ENCODE measurements at places on chromosomes 2 and 18.

- H3K36me3 ChIP-seq = no peaks in the 10 kb centered on the region
- H3K27me3 ChIP-seq = no peaks in the 10 kb centered on the region
- H3K4me1 ChIP-seq = no peaks in the 10 kb centered on the region
- no peak overlapping the region for H3K27ac ChIP-seq
Measured at GRCh38 chr2:31729442-31730092, 148.8 kb upstream of the SRD5A2 start.

DNA sequence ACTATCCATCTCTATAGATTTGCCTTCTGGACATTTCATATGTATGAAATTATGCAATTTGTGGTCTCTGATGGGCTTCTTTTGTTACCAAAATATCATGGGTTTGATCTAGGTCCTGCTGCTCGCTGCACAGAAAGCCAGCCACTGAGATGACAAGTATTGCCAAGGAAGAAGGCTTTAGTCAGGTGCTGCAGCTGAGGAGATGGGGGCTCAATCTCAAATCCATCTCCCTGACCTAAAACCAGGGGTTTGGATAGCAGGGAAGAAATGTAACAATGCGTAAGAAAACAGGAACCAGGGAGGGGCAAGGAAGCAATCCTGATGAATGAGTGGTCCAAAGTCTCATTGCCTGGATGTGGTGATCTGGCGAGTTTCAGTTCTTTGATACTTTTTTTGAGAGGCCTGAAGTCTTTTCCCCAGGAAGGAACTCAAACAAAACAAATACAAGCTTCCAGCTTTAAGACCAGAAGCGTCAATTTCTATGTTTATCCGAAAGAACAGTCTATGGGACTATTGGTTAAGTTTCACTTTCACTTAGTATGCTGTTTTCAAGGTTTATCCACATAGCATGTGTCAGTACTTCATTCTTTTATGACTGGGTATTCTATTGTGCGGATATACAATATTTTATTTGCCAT lies 3.4 kb upstream of the CKAP2L start:
- H3K27ac ChIP-seq = peak overlapping the region; percentile 64
- H3K4me1 ChIP-seq = peaks cover 17% of the 10 kb centered on the region
- H3K4me3 ChIP-seq = peak overlapping the region; percentile 12

DNA sequence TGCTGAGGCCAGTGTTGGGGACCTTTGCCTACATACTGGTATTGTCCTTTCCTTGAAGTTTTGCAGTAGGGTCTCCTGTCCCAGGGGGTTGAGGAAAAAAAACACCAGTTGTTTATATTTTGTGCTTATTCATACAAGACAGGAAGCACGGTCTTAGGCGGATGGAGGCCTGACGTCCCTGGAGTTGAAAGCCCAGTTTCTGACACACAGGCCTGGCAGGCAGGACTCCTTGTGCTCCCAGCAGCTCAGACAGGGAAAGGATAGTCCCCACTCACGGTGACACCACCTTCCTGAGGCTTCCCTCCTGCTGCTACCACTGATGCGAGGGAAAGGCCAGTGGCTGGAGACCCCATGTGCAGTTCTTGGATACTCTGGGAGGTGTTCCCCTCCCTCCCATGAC lies 15.5 kb upstream of the SP100 start:
- no peak overlapping the region for H3K4me3 ChIP-seq
- H3K27me3 ChIP-seq = no peaks in the 10 kb centered on the region
- no peak overlapping the region for H3K27ac ChIP-seq
- no peak for DNase-seq
- H3K4me1 ChIP-seq = no peaks in the 10 kb centered on the region
- peaks cover 53% of the 10 kb centered on the region for H3K36me3 ChIP-seq

DNA sequence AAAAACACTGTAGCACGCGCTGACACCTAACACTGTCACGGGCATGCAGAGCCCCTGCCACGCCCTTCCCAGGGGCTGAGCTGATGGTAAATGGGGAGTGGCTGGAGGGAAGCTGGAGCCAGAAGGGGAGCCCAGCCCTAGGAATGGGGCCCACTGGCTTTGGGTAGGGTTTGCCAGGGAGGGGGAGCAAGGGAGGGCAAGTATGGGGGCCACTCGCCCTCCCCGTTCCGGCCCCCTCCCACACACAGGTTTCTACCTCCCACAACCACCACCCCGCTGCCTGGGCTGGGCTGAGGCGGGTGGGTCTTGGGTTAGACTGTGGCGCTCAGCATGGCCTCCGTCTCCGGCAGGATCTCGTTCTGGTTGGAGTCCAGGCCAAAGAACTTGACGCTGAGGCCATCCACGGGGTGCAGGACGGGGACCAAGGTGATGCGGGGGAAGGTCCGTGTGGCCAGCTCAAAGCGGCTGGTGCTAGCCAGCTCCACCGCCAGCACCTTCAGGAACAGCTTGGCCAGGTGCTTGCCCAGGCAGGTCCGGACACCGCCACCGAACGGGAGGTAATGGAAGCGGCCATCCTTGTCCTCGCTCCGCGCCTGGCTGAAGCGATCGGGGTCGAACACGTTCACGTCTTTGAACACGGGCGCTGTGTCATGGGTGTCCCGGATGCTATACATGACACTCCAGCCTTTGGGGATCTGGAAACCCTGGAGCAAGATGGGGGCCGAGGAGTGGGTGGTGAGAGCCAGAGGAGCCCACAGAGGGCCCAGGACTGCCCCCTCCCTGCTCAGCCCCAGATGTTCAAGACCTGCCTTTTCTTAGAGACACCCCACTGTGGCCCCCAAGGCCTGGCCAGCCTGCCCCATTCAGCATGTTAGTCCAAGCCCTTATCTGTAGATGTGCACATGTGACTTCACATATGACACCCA lies 15.5 kb downstream of the CYP26B1 start:
- H3K4me1 ChIP-seq = no peaks in the 10 kb centered on the region
- no peaks in the 10 kb centered on the region for H3K36me3 ChIP-seq
- H3K27ac ChIP-seq = no peak overlapping the region
- DNase-seq = peak; percentile 9
- H3K4me3 ChIP-seq = no peak overlapping the region

DNA sequence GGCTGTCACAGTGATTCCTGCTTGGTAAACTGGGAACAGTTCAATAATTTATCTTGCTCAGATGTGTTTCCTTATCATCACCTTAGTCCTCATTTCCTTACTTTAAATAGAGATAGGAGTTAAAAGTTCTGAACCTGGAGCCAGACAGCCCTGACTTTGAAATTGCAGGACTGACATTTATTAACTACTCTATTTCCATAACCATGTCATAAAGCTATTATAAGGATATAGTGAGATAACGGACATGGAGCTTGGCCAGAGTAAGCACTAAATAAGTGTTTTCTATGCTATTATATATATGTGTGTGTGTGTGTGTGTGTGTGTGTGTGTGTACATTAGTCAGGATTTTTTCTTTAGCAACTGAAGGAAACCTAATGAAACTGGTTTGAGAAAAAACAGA lies 13.1 kb downstream of the NT5DC4 start:
- no peak overlapping the region for H3K27ac ChIP-seq
- no peaks in the 10 kb centered on the region for H3K36me3 ChIP-seq
- no peaks in the 10 kb centered on the region for H3K27me3 ChIP-seq
- H3K4me1 ChIP-seq = peaks cover 2% of the 10 kb centered on the region
- DNase-seq = no peak

DNA sequence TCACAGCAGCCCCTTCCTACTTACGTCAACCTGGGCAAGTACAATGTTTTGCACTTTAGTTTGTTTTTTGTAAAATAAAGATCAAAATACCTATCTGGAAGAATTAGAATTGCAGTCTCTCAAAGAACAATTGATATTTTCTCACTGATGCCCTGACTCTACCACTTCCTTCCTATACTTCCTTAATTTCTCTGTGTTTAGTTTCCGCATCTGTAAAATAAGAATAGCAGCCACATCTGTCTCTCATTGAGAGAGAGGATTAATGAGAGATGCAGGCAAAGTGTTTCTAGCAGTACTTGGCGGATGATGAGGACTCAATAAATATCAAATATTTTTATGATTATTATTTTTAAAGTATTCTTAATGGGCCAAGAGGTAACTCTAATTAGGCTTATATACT lies 122.6 kb upstream of the PIEZO2 start:
- no peaks in the 10 kb centered on the region for H3K36me3 ChIP-seq
- no peak overlapping the region for H3K27ac ChIP-seq
- H3K4me3 ChIP-seq = no peak overlapping the region
- H3K4me1 ChIP-seq = no peaks in the 10 kb centered on the region
- no peaks in the 10 kb centered on the region for H3K27me3 ChIP-seq
- DNase-seq = no peak

GRCh38 chr18:2410688-2411087 lies 160.6 kb downstream of the METTL4 start:
- no peak for DNase-seq
- H3K27me3 ChIP-seq = no peaks in the 10 kb centered on the region
- H3K27ac ChIP-seq = no peak overlapping the region

DNA sequence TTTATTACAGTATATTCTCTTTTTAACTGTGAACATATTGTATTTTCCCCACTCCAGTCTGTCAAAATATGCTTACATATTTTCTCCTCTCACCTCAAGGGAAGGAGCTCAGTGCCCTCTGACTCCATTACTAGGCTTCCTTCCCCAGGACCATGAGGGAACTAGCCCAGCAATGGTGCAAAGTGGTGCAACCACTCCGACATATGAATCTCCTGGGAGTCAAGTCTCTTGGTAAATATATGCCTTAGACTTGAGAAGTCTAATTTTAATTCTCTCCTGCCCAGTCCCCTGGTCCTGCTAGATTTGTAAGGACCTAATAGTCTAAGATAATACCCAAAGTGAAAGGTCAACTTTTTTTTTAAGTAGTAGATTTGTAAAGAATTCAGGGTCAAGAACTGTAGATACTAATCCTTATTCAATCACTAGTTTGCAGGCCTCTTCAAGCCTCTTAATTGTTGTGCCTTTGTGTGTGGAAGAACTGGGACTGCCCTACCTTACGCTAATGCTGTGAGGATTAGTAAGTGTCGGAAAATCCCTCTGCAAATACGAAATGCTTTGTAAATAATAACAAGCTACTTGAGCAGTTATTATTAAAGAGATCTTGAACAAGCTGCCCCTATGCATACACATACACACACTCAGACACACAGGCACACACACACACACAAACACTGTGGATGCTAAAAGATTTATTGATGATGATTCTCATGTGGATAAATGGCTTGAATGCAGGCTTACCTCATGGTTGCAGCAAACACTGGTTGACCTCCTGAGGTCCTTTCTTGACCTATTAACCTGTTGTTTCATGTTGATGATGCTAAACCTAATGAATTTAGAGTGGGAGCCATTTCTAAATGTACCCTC lies 251.2 kb upstream of the PARD3B start:
- H3K4me1 ChIP-seq = no peaks in the 10 kb centered on the region
- H3K27me3 ChIP-seq = no peaks in the 10 kb centered on the region
- no peak overlapping the region for H3K27ac ChIP-seq

GRCh38 chr2:70367722-70368323 lies 66.0 kb upstream of the FAM136A start:
- H3K27me3 ChIP-seq = no peaks in the 10 kb centered on the region
- no peak for DNase-seq
- no peak overlapping the region for H3K4me3 ChIP-seq
- no peak overlapping the region for H3K27ac ChIP-seq
- H3K36me3 ChIP-seq = no peaks in the 10 kb centered on the region

GRCh38 chr2:61688369-61689334 lies 150.5 kb upstream of the XPO1 start:
- H3K27ac ChIP-seq = no peak overlapping the region
- no peaks in the 10 kb centered on the region for H3K27me3 ChIP-seq
- H3K4me1 ChIP-seq = peaks cover 2% of the 10 kb centered on the region
- DNase-seq = no peak
- no peak overlapping the region for H3K4me3 ChIP-seq

- no peak for DNase-seq
- H3K4me1 ChIP-seq = no peaks in the 10 kb centered on the region
- no peak overlapping the region for H3K27ac ChIP-seq
- no peaks in the 10 kb centered on the region for H3K27me3 ChIP-seq
Measured at GRCh38 chr2:62741954-62742722, 36.6 kb downstream of the EHBP1 start.

DNA sequence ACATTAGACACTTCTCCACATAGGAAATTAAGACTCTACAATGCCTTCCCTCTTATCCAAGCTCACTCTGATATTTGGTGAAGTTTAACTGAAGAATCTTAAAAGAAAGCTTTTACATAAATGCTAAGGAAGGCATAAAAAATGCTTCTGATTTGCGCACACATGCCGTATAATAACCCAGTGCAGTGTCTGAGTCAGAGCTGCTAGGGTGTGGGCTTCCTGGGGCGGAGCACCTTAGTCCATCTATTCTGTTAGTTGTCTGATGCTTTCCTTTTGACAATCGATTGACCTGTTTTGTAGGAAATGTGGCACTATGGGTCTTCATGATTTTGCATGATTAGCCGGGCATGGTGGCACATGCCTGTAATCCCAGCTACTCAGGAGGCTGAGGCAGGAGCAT lies 231.5 kb downstream of the AFF3 start:
- H3K36me3 ChIP-seq = no peaks in the 10 kb centered on the region
- H3K4me1 ChIP-seq = no peaks in the 10 kb centered on the region
- no peak overlapping the region for H3K27ac ChIP-seq
- no peak for DNase-seq

GRCh38 chr2:119950966-119951365 lies 61.9 kb upstream of the EPB41L5 start:
- no peak for DNase-seq
- no peak overlapping the region for H3K27ac ChIP-seq
- peaks cover 95% of the 10 kb centered on the region for H3K36me3 ChIP-seq
- H3K27me3 ChIP-seq = no peaks in the 10 kb centered on the region
- no peaks in the 10 kb centered on the region for H3K4me1 ChIP-seq

DNA sequence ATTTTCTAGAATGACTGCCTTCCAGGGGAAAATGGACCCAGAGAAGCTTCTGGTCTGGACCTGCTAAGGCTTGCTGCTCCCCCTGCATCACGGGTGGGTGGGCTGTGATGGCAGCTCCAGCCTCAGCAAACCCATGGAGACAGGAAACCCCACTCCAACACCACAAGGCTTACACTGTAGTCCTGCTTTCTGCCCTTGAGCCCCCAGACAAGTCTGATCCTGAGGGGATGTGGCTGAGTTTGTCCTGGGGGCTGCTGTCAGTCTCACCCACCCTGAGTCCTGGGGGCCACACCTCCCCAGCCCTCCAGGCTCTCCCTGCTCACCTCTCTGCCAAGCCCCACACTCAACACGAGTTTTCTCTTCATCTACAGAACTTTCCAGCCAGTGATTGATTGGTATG lies 279.4 kb downstream of the EIPR1 start:
- no peaks in the 10 kb centered on the region for H3K36me3 ChIP-seq
- H3K27me3 ChIP-seq = no peaks in the 10 kb centered on the region
- H3K27ac ChIP-seq = no peak overlapping the region
- H3K4me1 ChIP-seq = no peaks in the 10 kb centered on the region

- no peak overlapping the region for H3K27ac ChIP-seq
- H3K27me3 ChIP-seq = no peaks in the 10 kb centered on the region
- no peaks in the 10 kb centered on the region for H3K36me3 ChIP-seq
- H3K4me1 ChIP-seq = no peaks in the 10 kb centered on the region
Measured at GRCh38 chr2:28327956-28328922, 64.4 kb upstream of the FOSL2 start.

DNA sequence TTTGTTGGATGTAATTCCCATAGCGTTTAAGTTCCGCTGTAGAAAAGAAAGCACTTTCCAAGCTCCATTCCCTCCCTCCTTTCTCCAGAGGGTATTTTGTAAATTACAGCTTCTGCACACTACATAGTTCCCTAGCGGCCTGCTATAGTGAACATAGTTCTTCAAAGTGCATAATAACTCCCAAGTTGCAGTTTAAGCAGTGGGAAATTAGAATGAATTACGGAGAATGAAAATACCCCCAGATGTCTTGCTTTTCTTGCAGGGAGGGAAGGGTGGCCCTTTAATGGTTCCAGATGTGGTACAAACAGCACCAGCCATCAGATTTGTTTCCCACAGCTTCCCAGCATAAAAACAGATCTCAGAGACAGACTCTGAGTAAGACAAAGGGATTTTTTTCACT lies 893.9 kb downstream of the SUCLG1 start:
- no peaks in the 10 kb centered on the region for H3K27me3 ChIP-seq
- no peak for DNase-seq
- no peak overlapping the region for H3K27ac ChIP-seq

Measured in natural killer cell (primary cell).